Right atrium auricular region (tissue), 2 donors: ENCODE measurements at places on chromosomes 7 and 10. TPM values are rescaled to one million over a fixed set of nuclear protein-coding genes. Genes with fewer than 3 reads are reported as not detected.

Gene PLAC9
- 25.5 TPM for total RNA-seq

Gene MEOX2
- total RNA-seq = 11.1 TPM

Gene IGF2BP3
- not detected for total RNA-seq

Gene FRMPD2
- 1.2 TPM for total RNA-seq

Gene VPS37D
- 1.6 TPM for total RNA-seq

Gene CYP2C9
- total RNA-seq = not detected

Gene PHYHIPL
- not detected for total RNA-seq
